ENCODE measurements at places on chromosomes 2 and 18.

- peak; percentile 53 for DNase-seq
Observed at GRCh38 chr18:21760321-21760720, 19.7 kb downstream of the MIB1 start.

DNA sequence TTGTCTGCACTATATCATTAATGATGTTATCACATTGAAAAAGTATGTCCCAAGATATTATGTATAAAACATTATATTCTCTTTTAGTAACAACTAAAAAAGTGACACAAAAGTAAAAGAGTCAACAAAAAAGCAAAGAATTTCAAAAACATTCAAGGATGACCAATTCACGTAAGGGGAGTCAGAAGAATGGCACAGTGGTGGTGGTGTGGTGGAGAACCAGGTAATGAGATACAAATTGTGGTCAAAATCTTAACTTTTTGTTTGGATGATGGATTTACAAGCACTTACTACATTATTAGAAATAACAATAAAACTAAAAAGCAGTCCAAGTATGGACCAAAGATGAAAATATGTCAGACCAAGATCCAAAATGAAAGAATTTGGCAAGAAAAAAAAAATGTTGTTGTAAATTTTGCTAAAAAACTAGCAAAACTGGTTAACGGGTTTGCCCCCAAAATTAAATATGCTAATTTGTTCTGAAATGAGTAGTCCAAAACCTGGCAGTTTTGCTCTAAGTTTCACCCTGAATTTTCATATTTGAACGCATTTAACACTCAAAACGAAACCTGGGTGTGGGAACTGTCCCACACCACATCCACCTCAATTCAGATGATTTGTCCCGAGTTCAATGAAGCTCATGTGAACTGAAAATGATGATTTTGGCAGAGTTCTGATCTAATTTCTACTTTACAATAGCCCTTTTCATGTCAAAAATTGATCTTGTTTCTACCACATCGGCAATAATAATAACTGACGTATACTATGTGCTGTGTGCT, 135.8 kb downstream of the IKZF2 start:
- DNase-seq, result no peak

DNA sequence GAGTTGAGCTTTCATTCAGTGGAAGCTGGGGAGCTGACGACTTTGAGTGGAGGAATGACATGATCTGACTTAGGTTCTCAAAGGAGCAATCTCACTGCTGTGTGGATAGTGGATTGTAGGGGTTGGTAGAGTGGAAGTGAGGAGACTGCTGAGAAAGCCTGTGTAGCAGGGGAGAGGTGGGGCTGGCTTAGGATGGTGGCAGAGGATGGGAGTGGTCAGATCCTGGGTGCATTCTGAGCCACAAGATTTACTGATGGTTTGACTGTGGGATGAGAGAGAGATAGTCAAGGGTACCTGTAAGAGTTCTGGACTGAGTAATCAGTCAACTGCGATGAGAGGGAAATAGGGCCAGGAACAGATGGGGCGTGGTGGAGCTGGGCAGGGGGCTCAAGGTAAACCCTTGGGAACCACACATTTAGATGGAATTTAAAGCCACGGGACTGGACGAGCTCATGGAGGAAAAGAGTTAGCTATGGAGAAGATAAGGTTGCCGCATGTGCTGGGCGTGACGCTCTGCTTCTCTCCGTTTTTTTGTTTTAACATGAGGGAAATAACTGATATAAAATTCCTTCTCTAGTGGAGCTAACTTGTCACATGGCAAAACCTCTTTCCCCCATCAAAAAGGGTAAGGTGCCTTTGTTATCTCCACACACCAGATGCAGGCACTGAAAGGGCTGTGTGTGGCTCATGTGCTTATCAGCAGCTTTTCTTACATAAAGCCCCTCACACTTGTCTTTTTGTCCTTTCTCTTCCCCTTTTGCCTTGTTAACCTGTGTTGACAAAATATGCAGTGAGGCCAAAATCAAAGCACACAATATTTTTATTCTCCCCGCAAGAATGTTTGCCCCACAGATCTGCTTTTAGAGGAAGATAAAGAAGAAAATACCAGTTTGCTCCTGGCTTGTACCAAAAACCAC, 379.8 kb downstream of the TSN start:
- DNase-seq, result no peak

DNA sequence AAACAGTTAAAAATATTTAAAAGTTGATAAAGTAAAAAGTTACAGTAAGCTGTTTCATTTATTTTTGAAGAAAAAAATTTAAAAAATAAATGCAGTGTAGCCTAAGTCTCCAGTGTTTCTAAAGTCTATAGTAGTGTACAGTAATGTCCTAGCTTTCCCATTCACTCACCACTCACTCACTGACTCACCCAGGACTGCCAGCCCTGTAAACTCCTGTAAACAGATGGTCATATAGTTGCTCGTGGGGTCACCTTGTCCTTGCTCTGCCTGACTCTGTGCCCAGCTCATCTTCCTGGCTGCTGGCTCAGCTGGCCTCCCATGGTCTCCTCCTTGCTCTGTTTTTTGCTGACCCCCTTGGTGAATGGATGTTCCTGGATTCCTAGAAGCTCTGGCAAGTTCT, 180.3 kb downstream of the VAPA start:
- DNase-seq, result no peak

- no peak for DNase-seq
Observed at GRCh38 chr2:141508806-141509595, 621.8 kb downstream of the LRP1B start.

Measured in astrocyte of the cerebellum (primary cell).